ENCODE measurements at places on chromosomes 4 and X.

GRCh38 chrX:1103360-1103759, 109.1 kb downstream of the CRLF2 start:
- no peak for DNase-seq

GRCh38 chr4:16202598-16202997, 23.7 kb downstream of the TAPT1 start:
- DNase-seq = no peak

DNA sequence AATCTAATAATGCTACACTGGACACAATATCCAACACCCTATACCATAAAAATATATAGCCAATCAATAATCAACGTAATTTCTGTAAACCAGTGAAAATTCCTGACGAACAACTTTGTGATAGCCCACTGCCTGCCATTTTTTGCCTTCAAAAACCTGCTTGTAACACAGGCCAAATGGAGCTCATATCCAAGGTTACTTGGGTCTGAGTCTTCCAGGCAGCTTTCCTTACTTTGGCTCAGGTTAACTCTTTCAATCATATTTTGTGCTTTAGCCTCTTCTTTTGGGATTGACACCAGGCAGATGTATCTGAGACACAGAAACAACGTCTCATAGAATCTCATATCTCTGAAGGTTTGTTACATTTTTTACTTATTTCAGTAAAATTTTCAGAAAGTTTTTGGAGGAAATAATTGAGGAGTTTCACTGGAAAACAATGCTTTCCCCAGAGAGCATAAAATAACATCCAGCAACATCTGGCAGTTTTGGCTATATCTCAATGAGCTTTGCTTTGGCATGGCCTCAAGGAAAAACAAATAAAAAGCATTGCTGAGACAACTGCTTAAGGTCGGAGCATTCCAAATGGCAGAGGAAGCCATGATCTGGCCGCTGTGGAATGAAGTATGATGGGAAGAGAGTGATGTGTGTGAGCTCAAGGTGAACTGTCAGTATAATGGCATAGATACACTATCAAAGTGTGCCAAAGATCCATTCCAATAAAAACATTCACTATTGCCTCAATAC, 162.9 kb upstream of the SPIN4 start:
- no peak for DNase-seq

- DNase-seq = no peak
Measured at GRCh38 chrX:38850807-38851544, 49.7 kb downstream of the MID1IP1 start.

DNA sequence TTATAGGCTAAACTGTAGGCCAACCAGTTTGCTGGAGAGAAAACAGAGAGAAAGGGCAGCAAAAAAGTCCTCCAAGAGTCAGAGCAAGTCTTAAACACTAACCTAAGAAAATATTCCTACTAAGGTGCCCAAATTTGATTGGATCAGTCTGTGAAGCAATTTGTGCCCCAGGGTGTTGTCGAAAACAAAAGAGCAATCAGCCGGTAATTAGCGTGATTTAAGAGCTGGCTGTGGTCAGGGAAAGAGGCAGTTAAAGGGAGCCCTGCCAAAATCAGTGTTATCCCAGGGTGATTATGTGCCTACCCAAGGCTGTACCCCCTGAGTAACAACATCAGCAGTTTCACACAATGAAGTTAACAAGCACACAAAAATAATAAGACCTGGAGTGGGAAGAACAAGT, 6.4 kb upstream of the BRWD3 start:
- DNase-seq = no peak

- DNase-seq = no peak
Measured at GRCh38 chrX:40394302-40394701, 186.5 kb upstream of the ATP6AP2 start.

Measured in stimulated activated CD4-positive, alpha-beta T cell treated with anti-CD3 and anti-CD28 coated beads, Interleukin-2, amount 100 ng/mL, for 24 hours (primary cell).